ENCODE measurements at places on chromosomes 16 and 17.

GRCh38 chr17:46931596-46931995 lies 8.6 kb downstream of the GOSR2 start:
- DNase-seq, result no peak

GRCh38 chr17:11122908-11123307 lies 118.1 kb upstream of the SHISA6 start:
- DNase-seq, result no peak

- DNase-seq, result no peak
Measured at GRCh38 chr17:74472890-74473289, 6.5 kb downstream of the CD300A start.

- DNase-seq, result peak; percentile 55
Measured at GRCh38 chr17:5049314-5049841, 14.2 kb upstream of the SLC52A1 start.

GRCh38 chr17:82933911-82934310 lies 94.1 kb upstream of the ZNF750 start:
- DNase-seq, result no peak

- DNase-seq, result no peak
Measured at GRCh38 chr17:49093131-49093530, 39.4 kb upstream of the B4GALNT2 start.

Measured in activated CD4-positive, alpha-beta T cell treated with anti-CD3 and anti-CD28 coated beads for 1 hour (primary cell).